NCI-H82 (cell line): ENCODE measurements at places on chromosomes 3 and 15.

DNA sequence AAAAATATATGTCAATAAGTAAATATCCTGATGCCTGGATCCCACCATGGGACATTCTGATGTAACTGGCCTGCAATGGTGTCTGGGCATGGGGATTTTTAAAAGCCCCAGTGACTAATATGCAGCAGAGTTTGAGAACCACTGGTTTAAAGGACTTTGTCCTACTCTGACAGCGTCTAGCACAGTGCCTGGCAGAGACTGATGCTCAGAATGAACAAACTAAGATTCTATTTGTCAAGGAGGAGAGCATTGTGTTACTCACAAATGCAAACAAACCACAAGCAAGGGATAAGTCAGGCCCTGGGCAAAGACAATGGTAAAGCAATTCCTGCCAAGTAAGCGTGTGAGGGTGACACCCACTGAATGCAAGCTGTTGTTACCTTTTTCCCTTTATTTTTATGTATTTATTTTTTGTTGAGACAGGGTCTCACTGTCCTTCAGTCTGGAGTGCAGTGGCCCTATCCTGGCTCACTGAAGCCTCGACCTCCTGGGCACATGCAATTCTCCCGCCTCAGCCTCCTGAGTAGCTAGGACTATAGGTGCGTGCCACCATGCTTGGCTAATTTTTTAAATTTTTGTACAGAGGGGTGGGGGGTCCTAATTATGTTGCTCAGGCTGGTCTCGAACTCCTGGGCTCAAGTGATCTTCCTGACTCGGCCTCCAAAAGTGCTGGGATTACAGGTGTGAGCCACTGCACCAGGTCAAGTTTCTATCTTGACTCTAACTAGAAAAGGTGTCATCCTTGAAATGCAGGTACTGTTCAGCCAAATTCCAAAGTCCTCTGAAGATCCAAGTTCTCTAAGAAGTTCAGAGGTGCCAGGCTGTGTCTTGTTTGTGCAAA lies 909 bp upstream of the GPD1L start:
- no peak for DNase-seq

DNA sequence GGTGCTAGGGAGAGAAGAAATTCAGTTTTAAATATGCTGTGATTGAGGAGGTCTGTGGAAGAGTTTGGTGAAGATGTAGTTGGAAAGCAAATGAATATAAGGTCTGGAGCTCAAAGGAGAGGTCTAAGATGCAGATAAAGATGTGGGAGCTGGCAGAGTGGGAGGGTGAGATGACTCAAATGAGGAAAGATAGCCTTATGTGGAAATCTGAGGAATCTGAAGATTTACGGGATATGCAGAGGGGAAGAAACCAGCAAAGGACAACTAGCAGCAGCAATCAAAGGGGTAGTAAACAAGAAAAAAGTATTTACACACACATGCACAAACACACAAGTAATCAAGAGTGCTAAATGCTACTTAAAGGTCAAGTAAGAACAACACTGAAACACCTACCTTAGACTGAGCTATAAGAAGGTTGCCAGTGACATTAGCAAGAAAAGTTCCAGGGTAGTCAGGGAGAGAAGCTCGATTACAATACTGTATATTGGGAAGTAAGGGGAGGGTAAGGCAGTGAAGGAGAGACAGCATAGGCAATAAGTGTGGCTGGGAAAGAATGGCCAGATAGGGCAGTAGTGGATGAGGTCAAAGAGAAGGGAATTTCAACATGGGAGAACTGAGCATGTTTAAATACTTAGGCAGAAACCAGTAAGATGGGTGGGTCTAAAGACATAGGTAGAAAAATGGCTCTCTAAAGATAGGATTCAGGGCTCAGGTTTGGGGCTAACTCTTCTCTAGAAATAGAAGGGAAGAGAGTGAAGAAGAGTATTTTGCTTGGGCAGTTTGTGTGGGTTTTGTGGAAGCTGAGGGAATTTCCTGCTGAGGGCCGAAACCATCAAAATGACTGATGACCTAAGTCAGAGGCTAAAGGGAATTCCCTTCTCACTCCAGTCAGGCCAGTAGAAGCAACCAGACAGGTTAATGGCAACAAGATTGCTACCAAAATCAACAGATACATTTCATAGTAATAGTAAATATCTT lies 8.9 kb downstream of the CMTM6 start:
- DNase-seq = no peak

DNA sequence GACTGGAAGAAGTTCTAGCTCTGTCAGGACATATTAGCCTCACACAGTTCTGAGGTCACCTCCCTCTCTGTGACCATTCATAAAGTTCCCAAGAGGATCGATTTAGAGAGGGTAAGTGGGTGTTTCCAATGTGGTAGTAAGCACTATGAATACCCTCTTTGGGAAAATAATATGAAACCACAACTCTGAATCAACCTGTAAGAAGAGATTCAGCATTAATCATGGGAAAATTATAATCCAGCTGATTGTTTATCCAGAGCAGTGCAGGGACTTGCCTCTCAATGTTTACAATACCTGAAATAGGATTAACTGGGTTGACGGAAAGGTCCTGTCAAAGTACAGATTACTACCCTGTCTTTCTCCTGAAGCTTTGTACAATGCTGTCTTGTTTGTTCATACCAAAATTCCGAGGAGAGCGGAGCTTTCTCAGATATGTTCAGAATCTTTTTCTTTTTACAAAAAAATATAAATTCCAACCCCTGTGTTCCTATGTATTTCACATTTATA lies 302.9 kb upstream of the DPPA4 start:
- peak; percentile 93 for DNase-seq

DNA sequence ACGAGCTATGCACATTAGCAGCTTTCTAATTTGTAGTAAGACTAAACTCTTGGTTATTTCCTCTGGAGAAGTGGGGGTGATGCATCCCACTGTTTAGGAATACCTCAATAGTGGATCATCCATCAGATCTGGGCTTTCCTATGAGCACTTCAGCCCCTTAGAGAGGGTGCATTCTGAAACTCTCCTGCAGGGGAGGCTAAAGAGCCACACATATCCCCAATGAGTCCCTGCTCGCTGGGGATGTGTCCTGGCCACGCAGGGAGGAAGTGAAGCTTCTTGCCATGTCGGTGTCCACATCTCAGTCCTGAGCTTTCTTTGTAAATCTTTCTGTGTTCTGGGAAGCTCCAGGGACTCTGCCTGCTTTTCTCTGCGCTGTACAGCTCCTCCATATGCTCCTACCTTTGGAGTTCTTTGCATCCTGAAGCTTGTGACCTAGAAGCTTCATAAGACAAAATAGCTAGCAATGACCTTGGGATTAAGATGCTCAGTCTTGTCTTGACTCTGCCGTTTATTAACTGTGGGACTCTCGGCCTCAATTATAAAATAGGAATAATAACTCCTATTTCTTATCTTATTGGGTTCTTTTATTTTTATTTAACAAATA lies 28.3 kb upstream of the MASP1 start:
- DNase-seq = peak; percentile 82

DNA sequence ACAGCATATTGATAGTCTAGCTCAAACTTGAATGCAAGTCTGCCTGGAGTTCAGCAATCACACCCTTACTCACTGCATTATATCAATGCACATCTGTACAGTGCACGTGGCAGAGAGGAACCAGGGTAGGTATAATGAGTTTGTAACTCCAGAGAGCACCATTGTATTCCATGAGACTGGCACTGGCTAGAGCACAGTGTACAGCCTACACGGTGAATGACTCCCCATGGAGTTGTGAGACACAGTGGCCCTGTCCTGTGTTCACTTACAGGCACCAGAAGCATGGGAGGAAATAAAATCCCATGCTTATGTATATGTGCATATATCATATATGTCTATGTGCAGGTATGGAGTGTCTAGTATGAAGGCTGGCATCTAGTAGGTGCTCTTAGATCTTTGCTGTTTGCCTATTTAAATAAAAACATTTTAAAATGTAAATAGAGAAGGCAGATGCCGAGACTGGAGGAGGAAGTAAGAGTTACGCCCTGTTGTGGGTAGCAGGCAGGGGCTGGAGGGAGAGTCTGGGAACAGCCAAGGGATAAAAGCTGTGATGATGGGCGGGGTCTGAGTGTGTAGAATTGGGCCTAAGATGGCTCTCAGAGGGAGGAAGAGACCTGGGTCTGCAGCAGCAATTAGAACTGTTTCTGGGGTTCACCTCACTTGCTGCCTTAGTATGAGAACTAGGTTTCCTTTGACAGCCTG lies 360.7 kb upstream of the ICE2 start:
- DNase-seq = no peak

DNA sequence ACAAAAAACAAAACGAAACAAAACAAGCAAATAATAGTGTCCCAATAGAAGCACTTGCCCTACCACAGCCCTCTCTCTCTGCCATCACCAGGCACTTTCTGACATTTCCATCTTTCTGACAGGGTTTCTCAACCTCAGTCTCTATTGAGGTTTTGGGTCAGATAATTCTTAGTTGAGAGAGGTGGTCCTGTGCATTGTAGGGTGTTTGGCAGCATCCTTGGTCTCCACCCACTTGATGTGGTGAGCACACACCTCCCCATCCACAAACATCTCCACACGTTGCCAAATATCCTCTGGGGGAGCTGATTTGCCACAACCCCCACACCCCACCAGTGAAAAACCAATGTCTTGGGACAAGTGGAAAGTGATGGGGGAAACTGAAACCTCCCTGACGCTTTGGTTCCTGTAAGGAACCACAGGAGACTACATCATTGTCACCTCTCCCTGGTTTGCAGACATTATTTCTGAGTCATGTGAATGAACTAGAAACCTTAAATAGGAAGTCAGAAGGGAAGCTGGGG lies 733.7 kb upstream of the CFAP20DC start:
- DNase-seq = no peak

DNA sequence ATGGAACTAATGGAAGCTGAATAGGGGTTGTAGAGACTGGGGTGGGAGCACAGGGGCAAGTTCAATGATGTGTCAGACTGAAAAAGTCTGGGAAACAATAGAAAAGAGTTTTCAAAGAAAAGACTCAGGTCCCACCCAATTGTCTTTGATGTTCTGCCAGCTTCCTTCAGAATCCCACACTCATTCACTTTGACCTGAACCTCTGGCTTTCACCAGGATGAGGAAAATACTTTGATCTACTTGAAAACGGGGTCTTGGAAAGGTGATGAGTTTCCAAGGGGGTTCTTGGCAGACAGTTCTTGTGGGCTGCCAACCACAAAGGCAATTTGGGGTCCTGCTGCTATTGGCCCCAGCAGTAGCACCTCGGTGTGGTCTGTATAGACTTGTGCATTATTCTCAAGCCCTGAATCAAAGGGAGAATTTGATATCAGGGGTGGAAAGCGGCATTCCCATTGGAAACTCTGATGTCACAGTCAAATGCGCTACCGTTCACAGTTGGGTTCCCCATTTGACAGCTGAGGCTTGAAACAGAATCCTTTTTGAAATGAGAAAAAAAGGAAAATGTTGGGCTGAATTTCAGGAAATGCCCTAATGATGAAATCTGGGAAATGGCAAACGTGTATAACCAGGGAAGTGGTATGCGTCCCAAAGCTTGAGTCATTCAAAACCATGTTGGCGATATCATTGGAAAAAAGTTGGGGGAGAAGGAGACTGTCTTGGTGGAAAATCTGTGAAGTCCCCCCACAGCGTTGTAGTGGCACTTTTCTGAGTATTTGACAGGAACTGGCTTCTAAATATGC lies 229.2 kb upstream of the LRTM1 start:
- no peak for DNase-seq
